ACHN (cell line): ENCODE measurements at places on chromosomes 12 and 14.

DNA sequence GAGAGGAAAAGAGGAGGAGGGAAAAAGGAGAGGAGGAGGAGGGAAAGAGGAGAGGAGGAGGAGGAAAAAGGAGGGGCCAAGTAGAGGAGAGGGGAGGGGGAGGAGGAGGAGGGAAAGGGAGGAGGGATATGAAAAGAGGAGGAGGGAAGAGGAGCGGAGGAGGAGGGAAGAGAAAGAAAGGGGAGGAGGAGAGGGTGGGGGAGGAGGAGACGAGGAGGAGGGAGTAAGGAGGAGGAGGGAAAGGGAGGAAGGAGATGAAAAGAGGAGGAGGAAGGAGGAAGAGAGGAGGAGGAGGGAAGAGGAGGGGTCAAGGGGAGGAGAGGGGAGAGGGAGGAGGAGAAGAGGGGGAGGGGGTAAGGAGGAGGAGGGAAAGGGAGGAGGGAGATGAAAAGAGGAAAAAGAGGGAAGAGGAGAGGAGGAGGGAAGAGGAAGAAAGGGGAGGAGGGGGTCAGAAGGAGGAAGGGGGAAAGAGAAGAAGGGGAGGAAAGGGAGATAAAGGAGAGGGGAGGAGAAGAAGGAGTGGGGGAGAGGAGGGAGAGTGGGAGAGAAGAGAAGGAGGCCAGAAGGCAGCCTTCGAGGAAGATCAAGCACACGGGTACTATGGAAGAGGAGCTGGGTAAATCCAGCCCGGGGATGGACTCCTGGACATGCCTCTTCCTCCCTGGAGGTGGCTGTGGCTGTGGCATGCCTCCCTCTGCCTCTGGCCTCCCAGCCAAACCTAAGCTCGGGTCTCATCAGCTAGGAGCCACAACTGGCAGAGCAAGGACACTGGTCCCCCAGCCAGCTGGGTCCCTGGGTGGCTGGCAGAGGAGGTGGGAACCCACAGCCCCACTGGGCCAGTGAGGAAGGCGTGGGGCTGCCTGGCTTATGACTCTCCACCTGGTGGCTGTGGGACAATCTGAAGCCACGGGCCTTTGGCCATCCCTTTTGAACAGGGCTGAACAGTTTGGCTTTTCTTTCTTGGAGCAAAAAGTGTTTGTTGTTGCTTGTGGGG is 3.0 kb upstream of the CMKLR1 start:
- no peak for DNase-seq

- DNase-seq, result peak; percentile 61
Measured at GRCh38 chr14:75654127-75654732, 6.4 kb downstream of the ERG28 start.

- no peak for DNase-seq
Measured at GRCh38 chr14:23085458-23085857, 9.5 kb downstream of the ACIN1 start.

DNA sequence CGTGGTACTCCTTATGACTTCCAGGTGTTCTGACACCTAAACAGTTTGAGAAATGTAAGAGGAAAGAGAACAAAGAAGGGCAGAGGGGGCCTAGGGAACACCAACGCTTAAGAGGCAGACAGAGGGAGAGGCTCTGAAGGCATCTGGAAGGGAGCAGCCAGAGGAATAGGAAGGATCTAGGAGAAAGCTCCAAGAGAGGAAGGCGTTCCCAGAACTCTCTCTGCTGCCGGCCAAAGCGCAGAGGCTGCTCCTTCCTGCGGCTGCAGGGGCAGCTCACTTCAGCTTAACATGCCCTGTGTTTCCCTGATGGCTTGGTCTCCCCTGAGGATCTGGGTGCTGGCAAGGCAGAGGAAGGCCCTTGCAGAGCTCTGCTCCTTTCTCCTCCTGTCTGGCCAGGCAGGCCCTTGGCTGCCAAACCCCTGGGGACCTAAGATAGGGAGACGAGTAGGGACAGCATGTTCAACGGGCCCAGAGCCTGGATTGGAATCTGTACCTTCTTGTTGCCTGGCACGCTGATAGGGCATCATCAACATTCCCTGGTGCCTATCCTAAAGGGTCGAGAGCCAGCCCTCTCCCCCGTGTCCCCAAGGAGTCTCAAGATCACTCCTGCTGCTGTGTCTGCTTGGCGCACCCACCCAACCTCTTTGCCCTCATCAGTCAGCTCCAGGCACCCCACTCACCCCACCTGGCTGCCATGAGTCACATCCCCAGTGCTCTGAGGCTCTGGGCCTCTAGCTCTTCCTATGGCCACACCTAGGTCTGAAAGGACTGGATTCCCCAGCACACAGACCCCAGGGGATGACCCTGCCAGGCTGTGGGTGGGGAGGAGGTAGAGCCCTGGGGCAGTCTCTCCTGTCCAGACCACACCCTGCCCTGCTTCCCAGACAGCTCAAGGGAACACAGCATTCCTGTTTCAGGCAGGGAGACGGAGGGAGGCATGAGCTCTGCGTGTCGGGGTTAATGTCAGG is 45.6 kb downstream of the LTBP2 start:
- no peak for DNase-seq

GRCh38 chr12:39006286-39006685 is 100.9 kb upstream of the CPNE8 start:
- peak; percentile 26 for DNase-seq

GRCh38 chr12:106863189-106863588 is 88.7 kb downstream of the RIC8B start:
- no peak for DNase-seq

GRCh38 chr14:84436528-84436927 is 1093.4 kb upstream of the FLRT2 start:
- no peak for DNase-seq

GRCh38 chr12:113778432-113779132 is 187.5 kb downstream of the RBM19 start:
- no peak for DNase-seq

- no peak for DNase-seq
Measured at GRCh38 chr12:113463746-113464451, 7.8 kb downstream of the LHX5 start.

- no peak for DNase-seq
Measured at GRCh38 chr14:39568809-39569538, 136.7 kb upstream of the FBXO33 start.

GRCh38 chr14:105473677-105474482 is 741 bp upstream of the CRIP2 start:
- DNase-seq, result peak; percentile 93

DNA sequence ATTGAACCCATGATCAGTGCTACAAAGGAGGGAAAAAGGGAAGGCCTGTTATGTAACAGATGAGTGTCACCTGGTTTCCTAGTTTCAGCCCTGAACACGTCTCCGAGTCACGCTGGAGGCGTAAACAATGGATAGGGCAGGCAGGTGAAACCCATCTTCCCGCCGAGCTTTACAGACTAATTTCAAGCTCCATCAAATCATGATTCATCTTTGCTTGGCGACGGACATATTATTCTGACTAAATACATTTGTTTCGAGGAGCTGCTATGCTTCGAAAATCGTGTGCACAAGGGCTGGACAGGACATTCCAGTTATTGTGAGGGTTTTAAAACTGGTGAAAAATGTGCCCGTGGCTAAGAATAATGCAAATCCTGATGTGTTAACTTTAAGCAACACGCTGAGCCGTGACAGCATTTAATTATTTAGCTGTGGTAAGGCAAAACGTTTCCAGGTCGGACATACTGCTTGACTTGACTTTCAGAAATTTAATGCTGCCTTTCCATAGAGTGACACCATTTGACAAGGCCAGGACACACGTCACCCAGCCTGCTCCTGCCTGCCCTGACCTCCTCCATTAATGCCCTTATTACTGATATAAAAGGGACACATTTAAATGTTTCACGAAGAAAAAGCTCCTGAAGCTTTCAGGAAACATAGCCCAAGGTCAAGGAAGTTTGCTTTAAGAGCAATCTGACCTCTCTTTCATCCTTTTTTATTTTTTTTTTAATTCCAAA is 1203.5 kb upstream of the TMEM132C start:
- no peak for DNase-seq

- peak; percentile 75 for DNase-seq
Measured at GRCh38 chr12:57089271-57090245, 644 bp downstream of the NAB2 start.

GRCh38 chr12:106154751-106155273 is 16.1 kb upstream of the NUAK1 start:
- no peak for DNase-seq

GRCh38 chr12:70400124-70400523 is 34.0 kb downstream of the KCNMB4 start:
- DNase-seq, result no peak

- DNase-seq, result peak; percentile 45
Measured at GRCh38 chr12:105922670-105923102, 216.1 kb downstream of the NUAK1 start.

GRCh38 chr12:52255926-52256583 is 18.4 kb upstream of the KRT86 start:
- DNase-seq, result no peak

- no peak for DNase-seq
Measured at GRCh38 chr12:104455578-104456416, 951 bp upstream of the CHST11 start.

DNA sequence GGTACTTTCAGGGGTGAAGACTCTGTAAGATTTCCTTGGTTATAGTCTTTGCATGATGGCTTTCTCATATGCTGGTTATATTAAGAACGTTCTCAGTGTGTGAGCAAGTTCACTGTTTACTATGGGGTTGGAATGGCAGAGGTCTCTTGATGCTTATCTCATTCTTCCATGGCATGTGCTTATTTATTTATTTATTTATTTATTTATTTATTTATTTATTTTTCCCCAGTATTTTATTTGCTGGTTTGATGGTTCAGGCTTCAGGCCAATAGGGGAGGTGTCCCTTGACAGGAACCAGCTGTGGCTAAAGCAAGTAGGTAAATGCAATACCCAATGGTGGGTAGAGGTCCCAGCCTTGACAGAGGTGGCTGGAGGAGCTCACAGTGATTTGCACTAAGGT is 161.3 kb upstream of the GARIN6 start:
- no peak for DNase-seq

DNA sequence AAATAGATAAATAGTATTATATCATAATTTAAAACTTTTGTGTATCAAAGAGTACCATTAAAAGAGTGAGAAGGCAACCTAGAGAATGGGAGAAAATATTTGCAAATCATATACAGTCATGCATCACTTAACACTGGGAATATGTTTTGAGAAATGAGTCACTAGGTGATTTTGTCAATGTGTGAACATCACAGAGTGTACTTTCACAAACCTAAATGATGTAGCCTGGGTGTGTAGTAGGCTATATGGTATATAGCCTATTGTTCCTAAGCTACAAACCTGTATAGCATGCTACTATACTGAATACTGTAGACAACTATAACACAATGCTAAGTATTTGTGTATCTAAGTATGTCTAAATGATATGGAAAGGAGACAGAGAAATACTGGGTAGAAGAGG is 48.0 kb upstream of the ARID2 start:
- DNase-seq, result no peak

GRCh38 chr14:76580399-76580798 is 180.9 kb upstream of the VASH1 start:
- no peak for DNase-seq

- no peak for DNase-seq
Measured at GRCh38 chr12:88036353-88036965, 7.3 kb upstream of the C12orf50 start.

- DNase-seq, result no peak
Measured at GRCh38 chr14:80055226-80055625, 156.1 kb downstream of the DIO2 start.
